ENCODE measurements at places on chromosomes 1 and 21.

- DNase-seq: peak; percentile 59
These were observed 495 bp downstream of the SYNC start for GRCh38 chr1:32701951-32702598.

GRCh38 chr1:173914366-173914871 is 2.7 kb downstream of the SERPINC1 start:
- DNase-seq: peak; percentile 51

DNA sequence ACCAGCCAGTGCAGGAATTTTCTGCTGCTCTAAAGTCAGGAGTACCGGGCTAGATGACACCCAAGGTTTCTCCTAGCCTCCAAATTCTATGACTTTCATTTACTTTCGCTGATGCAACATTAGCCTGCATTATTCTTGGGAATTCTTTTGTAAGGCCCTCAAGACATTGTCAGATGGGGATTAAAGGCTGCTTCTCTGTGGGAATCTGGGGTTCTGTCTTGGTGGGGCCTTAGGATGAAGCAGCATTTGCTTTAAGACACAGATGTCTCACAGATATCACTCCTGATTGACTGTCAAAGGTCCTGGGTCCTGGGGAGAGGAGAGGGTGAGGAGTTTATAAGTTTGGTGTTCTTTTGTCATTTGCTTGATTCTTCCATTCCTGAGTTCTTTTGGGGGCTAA is 11.6 kb downstream of the PKP1 start:
- DNase-seq: no peak

DNA sequence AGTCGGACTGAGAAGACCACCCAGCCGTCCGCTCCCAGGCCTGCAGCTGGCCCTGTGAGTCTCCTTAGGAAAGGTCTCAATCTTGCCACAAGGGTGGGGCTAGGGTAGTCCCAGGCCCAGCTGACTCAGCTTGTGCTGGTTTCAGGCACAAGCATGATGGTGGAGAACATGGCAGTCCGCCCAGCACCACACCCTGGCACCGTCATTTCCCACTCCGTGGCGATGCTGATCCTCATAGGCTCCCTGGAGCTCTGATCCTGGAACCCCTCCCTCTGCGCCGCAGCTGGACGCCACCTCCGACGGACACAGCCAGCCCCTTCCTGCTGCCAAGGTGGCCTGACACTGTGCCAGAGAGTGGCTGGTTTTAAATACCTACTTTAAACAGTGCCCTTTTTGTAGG is 10.7 kb downstream of the TMEM81 start:
- no peak for DNase-seq

DNA sequence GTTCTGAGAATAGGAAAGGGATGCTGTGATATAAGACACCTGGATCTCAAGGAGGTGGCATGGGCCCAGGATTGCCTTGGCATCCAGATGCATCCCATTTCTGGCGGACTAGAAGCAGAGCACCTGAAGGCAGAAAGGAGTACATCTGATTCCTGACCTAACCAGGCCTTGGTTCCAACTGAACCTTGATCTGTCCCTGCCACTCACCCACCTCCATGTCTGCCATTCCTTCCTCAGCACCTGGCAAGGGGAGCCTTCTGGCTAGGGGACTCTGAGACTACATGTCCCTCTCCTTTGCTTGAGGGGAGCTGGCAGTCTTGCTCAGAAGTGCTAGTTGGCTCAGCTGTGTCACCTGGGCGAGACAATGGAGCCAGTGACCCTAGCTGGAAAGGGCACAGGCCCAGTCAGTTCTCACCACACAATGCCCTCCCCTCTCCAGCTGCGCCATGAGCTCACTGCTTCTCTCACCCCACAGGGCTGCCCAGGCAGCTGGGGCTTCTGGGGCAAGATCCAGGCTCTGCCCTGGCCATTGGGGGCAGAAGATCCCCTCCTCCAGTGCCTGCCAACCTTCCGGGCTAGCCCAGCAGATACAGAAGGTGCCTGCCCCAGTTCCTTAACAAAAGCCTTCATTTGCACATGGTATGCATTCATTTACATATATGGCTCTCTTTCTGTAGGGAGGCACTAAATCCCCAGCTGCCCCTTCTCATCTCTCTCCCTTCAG is 2.9 kb downstream of the IGSF8 start:
- no peak for DNase-seq

GRCh38 chr1:77668924-77669449 is 13.5 kb downstream of the ZZZ3 start:
- no peak for DNase-seq

- peak; percentile 73 for DNase-seq
These were observed 176.2 kb downstream of the IGSF21 start for GRCh38 chr1:18283601-18284385.

DNA sequence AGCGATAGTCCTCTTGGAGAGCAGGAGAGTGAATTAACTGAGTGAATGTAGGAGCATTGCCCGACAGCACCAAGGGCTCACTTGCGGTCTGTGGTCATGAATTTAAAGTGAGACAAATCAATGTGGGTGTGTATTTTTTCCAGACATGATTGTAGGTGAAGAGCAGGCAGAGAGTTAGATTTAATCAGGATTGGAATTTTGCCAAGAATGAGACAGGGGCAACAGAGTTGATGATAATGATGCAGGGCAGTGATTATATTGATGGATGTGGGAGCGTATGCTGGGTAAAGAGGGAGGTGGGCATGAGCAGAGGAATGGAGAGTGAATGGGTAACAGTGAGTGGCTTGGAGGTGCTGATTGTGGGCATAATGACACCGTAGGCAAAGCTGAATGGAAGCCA is 20.0 kb upstream of the SYT6 start:
- no peak for DNase-seq

- DNase-seq: peak; percentile 21
These were observed 80.7 kb downstream of the TGFB2 start for GRCh38 chr1:218425647-218426342.

DNA sequence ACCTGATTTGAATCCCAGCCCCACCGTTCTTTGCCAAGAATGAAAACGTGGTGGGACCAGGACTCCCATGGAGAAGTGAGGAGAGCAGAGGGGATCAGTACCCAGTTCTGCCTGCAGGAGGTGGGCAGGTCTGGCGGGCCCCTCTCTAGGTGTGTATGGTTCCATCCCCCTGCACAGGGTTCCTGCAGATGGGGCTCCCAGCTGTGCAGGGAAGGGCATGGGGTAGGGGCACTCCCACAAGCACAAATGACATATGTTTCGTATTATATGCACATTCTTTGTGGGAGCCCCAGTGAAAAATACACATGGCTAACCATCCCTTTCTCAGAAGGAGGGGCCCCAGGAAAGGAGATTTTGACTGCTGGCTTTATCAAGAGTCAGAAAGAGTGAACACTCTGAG is 144.6 kb downstream of the PLPP3 start:
- no peak for DNase-seq

DNA sequence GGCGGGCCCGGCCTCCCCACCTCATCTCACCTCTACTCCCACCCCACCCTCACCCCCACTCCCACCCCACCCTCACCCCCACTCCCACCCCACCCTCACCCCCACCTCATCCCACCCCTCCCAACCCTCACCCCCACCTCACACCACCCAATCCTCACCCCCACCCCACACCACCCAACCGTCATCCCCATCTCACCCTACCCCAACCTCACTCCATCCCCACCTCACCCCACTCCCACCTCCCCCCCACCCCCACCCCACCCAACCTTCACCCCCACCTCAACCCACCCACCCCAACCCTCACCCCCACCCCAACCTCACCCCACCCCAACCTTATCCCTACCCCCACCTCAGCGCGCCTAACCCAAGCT is 13.4 kb downstream of the A3GALT2 start:
- DNase-seq: no peak

- DNase-seq: no peak
These were observed 84.2 kb downstream of the CDC7 start for GRCh38 chr1:91584878-91585277.

- peak; percentile 45 for DNase-seq
These were observed 170.1 kb downstream of the TRABD2B start for GRCh38 chr1:47827109-47827508.

DNA sequence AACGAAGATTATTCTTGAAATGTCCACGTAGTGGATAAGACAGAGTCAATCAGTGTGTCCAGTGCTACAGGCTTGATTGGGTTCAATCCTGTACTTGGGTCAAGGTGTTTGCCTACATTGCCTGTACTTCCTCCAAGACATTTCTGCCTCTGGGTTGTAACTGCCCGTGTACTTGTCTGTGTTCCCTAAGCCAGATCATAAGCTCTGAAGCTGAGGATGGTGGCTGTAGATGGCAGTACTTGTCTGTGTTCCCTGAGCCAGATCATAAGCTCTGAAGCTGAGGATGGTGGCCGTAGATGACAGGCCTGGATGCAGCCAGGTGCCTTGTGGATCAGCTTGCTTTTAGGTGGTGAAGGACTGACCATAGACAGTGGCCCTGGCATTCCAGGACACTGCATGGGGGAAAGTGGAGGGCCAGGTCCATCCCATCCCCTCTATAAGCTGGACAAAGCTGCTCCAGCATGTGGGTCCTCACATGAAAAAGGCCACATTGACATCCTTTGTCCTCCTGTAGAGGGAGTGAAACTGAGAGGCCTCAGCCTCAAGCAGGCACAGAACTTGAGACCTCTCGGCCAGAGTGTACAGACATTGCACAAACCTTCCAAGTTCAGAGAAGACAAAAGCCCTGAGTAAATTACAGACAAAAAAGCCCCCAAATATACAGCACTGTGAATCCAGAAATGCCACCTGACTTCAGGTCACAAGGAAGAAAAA is 2.0 kb upstream of the SRM start:
- DNase-seq: no peak

GRCh38 chr1:6052543-6053205 is 7.0 kb downstream of the KCNAB2 start:
- peak; percentile 72 for DNase-seq

GRCh38 chr1:171389171-171389570 is 75.2 kb downstream of the FMO4 start:
- no peak for DNase-seq

GRCh38 chr1:15236746-15237145 is 10.3 kb upstream of the FHAD1 start:
- no peak for DNase-seq

- DNase-seq: peak; percentile 16
These were observed 124.0 kb downstream of the BRINP3 start for GRCh38 chr1:190353538-190354101.

- DNase-seq: no peak
These were observed 33.7 kb upstream of the NEK7 start for GRCh38 chr1:198123133-198123532.

DNA sequence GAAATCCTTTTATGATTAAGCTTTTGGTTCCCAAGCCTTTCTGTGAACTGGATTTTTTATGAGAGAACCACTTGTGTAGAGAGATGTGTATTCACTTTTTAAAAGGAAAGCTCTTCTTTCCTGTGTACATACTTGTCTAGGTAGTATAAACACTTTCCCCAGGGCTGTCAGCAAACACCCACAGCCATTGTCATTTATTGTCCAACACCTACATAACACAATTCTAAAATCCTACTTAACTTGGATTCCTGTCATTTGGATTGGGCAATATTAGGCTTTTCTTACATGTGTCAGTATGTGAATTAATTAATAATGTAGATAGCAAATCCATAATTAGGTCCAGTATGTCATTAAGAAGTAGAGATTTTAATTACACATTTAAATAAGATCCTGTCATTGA is 12.3 kb downstream of the DDX20 start:
- no peak for DNase-seq

- no peak for DNase-seq
These were observed 154.5 kb upstream of the GORAB start for GRCh38 chr1:170377440-170377839.

DNA sequence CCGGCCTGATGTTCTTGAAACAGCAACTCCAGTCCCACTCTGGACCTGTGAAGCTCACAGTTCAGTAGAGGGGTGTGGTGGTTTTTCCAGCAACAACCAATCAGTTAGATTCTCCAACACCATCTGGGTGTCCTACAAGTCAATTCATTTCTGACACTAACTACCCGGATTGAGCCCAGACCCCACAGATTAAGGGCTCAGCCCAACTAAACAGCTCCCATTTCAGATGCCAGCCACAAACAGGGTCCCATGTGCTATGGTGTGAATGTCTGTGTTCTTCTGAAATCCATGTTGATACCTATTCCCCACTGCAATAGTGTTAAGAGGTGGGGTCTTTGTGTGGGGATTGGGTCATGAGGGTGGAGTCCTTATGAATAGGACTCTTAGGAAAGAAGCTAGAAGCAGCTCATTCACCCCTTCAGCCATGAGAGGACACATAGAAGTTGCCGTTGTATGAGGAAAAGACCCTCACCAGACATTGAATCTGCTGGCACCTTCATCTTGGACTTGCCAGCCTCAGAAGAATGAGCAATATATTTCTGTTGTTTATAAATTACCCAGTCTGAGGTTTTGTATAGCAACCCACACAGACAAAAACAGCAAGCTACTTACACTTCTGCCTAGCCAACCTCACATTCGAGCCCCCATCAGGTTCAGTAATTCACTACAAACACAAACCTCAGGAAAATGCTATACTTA is 53.6 kb downstream of the IRF2BP2 start:
- no peak for DNase-seq

DNA sequence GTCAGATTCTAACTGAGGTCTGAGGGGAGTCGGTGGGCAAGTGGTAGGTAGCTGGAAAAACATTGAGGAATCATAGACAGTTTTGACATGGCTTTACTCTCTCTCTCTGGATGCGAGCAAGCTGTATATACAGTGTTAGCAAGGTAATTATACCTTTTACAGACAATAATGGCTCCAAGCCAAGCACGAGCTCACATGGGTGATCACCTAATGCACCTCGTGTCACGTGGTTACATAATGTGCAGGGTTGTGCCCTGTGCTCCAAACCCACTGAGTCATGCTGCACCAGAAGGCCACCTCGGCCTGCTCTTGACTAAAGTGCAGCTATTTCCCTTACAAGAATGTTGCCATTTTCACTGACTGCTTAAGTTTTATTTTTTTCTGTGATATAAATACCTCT is 7.6 kb upstream of the CLCA2 start:
- DNase-seq: no peak

DNA sequence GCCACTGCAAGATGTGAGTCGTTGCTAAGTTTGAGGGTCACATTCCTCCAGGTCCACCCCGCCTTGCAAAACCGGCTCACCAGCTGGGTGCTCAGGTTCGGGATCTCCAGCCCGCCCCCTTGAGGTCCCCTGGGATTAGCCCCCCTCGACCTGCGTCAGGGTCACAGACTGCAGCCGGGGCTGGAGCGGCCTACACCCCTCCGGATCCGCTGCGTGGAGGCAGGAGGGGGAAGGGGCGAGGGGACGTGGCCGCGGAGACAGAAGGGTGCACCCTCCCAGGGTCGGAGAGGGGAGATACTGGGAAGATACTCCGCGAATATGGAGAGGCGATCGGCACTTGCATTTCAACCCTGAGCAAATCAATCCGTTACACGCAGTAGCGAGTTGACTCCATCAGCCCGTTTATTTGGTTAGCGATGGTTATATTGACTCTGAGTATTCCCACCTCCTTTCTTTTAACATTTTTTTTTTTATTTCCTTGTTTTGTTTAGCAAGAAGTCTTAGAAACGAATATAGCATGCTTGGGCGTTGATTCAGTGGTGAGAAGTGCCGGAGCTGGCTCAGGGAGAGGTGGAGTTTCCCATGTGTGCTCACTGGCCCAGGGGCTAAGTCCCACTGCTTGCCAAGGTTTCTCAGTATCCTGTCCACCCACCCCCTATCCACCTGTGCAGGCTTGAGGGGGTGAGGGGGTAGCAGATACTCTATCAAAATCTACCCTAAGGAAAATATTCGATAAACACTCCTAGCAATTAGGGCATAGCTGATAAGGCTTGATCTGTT is 997 bp downstream of the IFNAR2 start:
- peak; percentile 80 for DNase-seq

Data from Daoy (cell line).